Stromal cell of bone marrow (primary cell): ENCODE measurements at places on chromosomes 2 and 18.
A peak's percentile ranks its signal among the peaks of the same experiment; 100 is the strongest.

- DNase-seq, result peak; percentile 3
These were observed 4.3 kb upstream of the TRPM8 start for GRCh38 chr2:233912691-233913423.

- DNase-seq, result no peak
These were observed 179.5 kb downstream of the EIPR1 start for GRCh38 chr2:3198119-3198518.

DNA sequence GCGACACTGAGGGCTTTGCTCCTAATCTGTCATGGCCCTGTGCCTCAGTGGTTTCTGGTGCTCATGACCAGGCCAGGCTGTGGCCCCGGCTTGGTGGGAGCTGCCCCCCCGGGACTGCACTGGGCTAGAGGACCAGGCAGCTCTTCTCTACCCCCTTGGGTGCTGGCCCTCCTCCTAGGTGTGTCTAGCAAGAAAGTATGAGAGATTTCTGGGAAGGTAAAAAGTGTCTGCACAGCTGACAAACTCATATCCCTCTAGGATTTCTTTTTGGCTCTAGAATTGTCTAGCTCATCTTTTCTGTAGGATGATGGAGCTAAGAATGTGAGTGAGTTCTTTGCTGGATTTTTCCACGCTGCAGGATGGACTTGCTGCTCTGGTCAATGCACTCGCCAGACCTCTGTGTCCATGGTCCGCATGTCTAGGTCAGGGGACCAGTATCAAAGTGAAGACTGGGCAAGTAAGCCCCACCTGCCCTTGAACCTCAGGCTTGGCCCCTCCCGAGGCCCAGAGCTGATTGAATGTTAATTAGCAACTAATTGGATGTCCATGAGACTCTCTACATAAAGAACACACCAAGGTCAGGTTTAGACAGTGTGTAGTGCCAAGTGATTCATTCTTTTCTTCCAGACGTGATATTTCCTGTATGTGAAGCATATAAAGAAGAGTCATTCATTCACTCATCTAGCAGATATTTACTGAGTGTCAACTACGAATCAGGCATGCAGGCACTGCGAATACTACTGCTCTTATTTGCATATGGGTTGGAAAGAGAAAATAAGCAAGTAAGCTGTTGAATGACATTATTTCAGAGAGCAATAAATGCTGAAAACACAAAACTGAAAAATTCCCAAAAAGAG is 15.6 kb upstream of the PSD4 start:
- DNase-seq, result peak; percentile 13

- no peak for DNase-seq
These were observed 82.0 kb downstream of the MTCL1 start for GRCh38 chr18:8787371-8787670.

DNA sequence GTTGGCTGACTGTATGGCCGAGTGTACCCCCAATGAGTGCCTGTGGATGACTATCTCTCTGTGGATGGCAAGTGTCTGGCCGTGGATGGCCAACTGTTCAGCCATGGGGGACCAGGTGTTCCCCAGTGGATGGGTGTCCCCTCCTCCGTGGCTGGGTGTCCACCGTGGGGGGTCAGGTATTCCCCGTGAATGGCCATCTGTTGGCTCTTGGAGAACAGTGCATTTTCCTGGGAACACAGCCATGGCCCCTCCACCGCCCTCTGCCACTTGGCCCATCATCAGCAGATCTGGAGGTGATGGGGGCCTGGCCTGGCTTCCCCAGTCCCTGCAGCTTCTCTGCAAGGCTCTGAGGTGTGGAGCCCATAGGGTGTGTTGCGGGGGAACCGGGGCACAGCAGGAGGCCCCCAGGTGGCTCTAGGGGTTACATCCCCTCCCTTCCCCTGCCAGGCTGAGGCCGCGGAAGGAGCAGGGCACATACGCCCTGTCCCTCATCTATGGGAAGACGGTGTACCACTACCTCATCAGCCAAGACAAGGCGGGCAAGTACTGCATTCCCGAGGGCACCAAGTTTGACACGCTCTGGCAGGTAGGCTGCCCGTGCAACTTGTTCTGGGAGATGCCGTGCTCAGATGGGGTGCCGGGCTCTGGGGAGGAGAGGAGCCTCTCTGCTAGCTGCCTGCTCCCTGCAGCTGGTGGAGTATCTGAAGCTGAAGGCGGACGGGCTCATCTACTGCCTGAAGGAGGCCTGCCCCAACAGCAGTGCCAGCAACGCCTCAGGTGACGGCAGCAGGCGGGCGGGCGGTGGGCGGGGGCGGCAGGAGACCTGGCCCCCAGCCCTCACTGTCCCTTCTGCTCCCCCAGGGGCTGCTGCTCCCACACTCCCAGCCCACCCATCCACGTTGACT is 19.3 kb downstream of the ZAP70 start:
- DNase-seq, result no peak

DNA sequence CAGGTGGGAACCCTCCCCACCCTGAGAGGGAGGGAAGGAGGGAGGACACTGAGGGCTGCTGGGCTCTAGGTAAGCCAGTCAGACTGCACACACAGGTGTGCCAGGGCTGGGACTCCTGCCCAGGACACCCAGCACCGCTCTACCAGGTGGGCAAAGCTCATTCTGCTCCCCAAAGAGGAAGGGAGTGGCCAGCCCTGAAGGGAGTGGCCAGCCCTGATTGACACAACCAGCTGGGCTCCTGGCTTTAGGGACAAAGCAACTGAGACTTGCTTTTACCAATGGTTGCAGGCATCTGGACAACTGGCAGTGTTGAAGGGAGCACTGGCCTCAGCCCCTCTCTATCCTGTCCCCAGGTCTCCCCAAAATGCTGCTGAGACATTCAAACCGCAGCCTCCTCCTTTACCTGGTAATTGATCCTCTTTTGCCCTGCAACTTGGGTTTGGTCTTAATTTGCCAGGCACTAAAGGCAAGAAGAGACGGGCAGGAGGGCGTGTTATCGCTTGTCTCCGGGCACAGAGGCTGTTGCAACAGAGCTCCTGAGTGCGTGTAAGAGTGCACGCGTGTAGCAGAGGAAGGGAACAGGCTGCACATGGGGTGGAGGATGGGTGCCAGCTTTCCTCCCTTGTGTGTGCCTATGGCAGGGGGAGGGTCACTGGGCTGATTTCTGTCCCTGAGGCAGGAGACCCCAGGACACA is 14.5 kb upstream of the FOSL2 start:
- DNase-seq, result no peak

DNA sequence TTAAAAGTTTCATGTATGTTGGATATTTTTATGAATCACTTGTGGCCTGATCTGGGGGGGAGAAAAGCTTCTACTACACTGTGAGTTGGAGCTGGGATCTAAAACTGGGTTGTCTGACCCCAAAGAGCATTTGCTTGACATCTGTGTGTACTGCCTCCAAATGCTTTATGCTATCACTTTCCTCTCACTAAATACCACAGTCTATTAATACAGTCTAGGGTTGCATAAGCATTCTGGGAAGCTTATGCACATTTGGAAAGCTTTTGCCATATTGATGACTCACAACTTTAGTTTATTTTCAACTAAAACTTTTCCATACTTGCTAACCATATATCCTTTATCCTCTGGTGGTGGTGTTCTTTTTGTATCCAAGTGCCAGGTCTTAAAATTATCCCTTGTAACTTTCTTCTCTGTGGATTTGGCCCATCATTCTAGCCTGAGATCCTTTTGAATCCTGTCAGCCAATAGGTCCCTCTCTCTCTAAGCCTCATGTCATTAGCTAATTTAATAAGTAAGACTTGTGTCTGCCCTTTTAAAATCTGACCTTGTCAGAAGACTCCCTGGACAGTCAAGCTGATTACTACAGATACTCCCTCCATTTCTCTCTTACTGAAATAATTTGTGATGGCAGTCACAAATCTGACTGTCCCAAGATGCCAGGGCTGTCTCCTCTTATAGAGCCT is 72.7 kb downstream of the NXPH2 start:
- DNase-seq, result peak; percentile 81

GRCh38 chr18:37684590-37684989 is 119.0 kb upstream of the CELF4 start:
- no peak for DNase-seq

DNA sequence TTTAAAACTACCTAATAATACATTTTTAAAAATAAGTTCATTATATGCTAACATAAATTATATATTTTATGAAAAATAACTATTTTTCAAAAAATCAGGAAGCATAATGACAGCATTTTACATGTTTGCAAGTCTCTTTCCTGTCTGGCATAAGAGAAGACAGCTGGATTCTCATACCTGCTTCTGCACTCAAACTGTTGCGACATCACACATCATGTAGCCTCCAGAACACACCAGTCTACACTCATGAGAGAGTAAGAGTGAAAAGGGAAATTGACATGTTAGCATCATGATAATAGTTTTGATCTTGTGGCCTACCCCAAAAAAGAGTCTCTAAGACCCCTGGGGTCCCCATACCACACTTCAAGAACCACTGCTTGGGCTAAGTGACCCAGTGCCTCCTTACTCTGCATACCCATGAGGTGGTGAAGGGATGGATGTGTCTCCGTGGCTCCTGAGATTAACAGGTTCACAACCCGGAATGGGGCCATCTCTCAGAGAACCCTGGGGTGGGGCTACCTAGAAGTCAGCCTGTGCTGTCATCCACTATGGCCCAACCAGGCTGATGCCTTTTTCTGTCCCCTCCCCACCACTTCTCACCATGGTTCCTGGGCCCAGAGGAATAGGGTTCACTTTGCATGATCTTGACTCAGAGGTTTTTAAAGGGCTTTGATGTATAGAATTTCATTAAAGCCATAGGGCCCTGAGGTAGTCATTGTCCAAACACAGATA is 102.6 kb upstream of the DAPL1 start:
- no peak for DNase-seq
